ENCODE measurements at places on chromosomes 6 and 20. TPM values are rescaled to one million over a fixed set of nuclear protein-coding genes. Genes with fewer than 3 reads are reported as not detected.
A peak's percentile ranks its signal among the peaks of the same experiment; 100 is the strongest.

The PDE10A gene
- total RNA-seq: not detected

The CD93 gene
- 0.41 TPM for total RNA-seq

The OR12D3 gene
- not detected for total RNA-seq

The NRSN1 gene
- not detected for total RNA-seq

The DLK2 gene
- 0.18 TPM for total RNA-seq

The SLC26A8 gene
- not detected for total RNA-seq

The BFSP1 gene
- total RNA-seq: not detected

The IFNGR1 gene
- 32.7 TPM for total RNA-seq

The SLC17A1 gene
- total RNA-seq: not detected

The CTCFL gene
- not detected for total RNA-seq

The GABRR1 gene
- total RNA-seq: not detected

The EEF1A1 gene
- 16,838 TPM for total RNA-seq

The RNF144B gene
- total RNA-seq: 0.95 TPM

The BLCAP gene
- 36.2 TPM for total RNA-seq

The LGSN gene
- total RNA-seq: not detected

- no peak for DNase-seq
Observed at GRCh38 chr6:55994531-55994930, 119.1 kb upstream of the BMP5 start.

GRCh38 chr6:113405326-113406047 lies 451.7 kb upstream of the MARCKS start:
- no peak for DNase-seq

DNA sequence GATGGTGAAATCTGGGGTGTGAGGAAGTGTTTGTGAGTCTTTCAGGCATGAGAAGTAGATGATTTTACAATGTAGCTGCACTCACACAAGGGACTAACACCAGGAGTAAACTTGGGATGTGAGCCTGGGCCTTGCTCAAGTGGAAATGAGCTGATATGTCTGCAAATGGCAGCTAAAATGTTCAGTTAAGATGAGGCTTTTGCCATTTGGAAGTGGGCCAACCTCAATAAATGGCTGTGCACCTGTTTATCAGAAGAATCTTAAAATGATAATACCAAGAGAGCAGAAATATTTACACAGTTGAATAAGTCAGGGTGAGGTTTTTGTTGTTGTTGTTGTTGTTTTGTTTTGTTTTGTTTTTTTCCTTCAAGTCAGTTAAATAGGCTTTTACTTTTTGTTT lies 25.7 kb upstream of the KLHL31 start:
- DNase-seq: no peak

- no peak for DNase-seq
Observed at GRCh38 chr6:8434727-8435092, 635 bp downstream of the SLC35B3 start.

GRCh38 chr6:142395768-142396231 lies 94.0 kb downstream of the ADGRG6 start:
- DNase-seq: no peak

DNA sequence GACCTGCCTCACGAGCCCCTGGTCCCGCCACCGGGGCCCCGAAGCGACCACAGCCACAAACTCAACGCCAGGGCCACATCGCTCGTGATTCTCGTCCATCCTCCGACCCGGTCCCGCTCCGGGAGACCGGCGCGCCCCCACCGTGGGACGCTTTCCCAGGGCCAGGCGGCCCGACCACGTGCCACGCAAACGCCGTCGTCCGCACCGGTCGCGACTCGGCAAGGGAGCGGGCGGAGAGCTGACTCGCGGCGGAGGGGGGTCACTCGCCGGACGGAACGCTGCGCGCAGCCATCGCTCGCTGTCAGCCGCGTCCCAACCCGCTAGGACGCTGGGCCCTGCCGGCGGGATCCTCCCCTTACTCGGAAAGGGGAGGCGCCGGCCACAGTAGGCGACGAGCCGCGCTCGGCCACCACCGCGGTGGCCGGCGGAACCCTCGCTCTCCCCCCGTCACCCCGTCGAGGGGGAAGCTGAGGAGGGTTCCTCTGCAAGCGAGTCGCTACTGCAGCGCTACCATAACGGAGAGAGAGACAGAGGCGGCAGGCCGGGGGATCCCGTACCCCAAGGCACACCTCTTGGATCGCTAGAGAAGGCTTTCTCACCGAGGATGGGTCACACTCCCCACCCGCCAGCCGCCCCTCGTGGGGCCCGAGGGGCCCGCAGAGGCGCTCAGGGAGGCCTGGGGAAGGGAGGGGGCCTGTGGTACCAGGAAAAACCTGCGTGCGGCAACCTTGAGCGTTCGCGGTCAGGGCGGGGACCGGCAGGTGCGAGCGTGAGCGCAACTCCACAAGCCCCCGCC lies 511.8 kb upstream of the ZNF337 start:
- peak; percentile 55 for DNase-seq

GRCh38 chr6:29619578-29620160 lies 13.3 kb downstream of the GABBR1 start:
- no peak for DNase-seq

DNA sequence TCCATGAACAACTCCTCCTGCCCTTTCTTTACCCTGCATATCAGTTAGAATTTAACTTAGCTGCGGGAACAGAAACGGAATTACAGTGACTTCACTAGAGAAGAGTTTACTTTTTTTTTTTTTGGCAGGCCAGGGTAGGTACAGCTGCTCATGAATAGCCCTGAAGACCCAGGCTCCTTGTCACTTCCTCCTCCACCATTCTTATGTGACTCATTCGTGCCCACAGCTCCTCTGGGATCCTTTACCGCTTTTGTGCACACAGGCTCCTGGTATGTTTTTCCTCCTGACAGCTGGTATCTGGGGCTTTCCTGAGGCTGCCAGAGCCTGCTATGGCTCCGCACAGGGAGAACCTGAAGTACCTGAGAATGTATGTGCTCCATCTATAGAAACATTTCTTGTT lies 3.9 kb upstream of the KCNS1 start:
- no peak for DNase-seq

DNA sequence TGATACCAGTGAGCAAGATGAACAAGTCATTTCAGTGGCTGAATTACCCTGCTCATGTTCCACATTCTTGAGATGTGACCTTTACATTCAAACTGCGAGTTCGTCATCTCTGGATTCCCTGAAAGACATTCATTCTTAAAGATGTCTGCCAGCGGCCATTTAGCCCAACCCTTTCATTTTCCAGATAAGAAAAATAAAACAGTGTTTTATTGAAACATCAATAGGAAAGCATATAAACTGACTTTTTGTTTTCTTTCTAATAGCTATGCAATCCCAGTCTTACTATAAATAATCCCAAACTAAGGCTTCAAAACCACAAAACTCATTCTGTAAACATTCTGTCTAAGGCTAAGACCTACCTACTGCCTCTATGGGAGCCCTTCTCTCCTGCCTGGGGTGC lies 134.0 kb downstream of the SAMD5 start:
- no peak for DNase-seq

DNA sequence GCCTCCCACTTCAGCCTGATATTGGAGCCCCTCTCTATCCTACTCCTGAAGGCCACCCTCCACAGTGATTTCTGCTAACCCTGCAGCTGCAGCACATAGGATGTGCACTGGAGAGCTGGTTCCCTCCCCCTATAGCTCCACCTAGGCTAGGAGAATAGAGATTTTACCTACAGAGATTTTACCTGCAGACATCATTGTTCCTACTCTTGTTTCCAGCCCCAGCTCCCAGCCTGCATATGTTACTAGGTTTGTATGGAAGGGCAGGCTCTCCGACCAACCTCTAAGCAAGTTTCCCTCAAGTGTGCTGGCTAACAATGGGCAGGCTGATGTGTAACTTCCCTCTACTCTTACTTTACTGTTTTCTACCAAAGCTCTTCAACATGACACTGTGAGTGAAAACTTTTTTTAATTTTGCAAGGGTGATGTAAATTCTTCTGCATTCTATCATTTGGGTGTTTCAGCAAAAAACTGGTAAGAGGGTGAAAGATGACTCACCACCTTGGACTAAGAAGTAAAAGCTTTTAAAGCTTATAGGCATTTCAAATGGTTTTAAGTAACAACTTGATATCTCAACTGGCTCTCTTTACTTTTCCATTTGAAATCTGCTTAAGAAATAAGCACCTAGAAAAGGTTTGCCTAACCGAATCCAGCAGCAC lies 106.8 kb downstream of the CDK19 start:
- DNase-seq: no peak

GRCh38 chr6:11622156-11622555 lies 84.6 kb downstream of the TMEM170B start:
- DNase-seq: no peak

DNA sequence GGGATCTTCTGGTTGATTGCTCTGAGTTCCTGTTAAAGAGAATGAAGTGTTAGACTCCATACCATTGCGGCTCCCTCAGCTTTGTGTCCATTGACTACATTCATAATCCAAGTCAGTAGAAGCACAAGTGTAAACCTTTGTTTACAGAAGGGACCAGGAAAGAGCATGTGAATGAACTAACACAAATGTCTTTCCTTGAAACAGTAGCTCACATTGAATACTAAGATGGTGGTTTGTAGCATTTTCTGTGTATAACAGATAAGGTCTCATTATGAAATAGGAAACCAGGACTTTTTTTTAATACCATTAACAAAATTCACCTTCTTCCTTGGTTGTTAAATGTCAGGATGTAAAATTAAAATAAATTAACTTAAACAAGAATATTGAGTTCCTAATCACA lies 8.4 kb downstream of the STXBP5 start:
- DNase-seq: no peak

DNA sequence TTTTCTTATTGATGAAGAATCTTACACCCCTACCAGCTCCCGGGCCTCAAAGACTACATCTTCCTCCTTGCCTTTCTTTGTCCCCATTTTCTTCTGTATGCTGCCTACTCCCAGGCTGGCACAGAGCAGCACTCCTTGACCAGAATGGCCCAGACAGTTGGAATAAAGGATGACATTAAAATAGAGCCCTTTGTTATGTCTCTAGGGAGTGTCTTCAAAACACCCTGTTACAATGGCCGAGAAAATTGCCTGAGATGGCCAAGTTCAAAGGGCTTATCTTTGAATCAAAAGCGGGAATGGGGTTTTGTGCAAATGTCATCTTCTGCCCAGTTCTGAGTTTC lies 79.0 kb upstream of the TBC1D7 start:
- DNase-seq: no peak

GRCh38 chr6:134512981-134513391 lies 195.1 kb upstream of the SGK1 start:
- no peak for DNase-seq

GRCh38 chr20:43840382-43841070 lies 74.1 kb upstream of the TOX2 start:
- DNase-seq: no peak

GRCh38 chr20:48772183-48772976 lies 55.4 kb downstream of the PREX1 start:
- no peak for DNase-seq

GRCh38 chr6:15342114-15342513 lies 96.2 kb downstream of the JARID2 start:
- DNase-seq: no peak

- DNase-seq: no peak
Observed at GRCh38 chr6:118708744-118709143, 57.4 kb upstream of the CEP85L start.

- no peak for DNase-seq
Observed at GRCh38 chr6:131568726-131569125, 4.3 kb upstream of the ARG1 start.

GRCh38 chr6:114158411-114158810 lies 184.4 kb downstream of the HS3ST5 start:
- DNase-seq: no peak

DNA sequence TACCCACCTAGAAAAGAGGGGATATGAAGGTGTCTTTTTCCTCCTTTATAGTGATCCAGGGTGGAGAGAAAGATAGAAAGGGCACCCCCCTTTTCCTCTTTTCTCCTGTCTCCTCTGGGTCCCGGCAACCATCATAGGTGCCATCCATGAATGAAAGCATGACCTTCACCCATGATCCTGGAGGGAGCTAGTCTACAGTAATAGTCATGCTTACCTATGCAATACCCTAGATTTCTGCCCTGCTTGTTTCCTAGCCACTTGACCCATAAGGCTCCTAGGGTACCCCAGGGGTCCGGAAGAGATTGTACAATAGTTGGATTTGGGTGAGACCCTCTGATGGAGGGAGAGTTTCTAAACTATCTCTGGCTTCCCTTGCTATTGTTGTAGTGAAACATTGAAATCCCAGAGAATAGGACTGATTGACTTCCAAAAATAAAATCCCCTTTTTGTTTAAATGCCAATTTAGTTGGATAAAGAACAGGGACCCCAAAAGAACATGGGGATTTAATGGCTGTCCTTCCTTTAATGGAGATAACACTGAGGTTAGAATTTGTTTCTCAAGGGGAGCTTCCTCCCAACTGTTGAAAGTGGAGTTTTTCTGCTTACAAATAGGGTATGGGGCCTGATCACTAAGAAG lies 366.8 kb upstream of the KHDRBS2 start:
- DNase-seq: no peak

- no peak for DNase-seq
Observed at GRCh38 chr6:137903933-137904821, 37.1 kb downstream of the TNFAIP3 start.

DNA sequence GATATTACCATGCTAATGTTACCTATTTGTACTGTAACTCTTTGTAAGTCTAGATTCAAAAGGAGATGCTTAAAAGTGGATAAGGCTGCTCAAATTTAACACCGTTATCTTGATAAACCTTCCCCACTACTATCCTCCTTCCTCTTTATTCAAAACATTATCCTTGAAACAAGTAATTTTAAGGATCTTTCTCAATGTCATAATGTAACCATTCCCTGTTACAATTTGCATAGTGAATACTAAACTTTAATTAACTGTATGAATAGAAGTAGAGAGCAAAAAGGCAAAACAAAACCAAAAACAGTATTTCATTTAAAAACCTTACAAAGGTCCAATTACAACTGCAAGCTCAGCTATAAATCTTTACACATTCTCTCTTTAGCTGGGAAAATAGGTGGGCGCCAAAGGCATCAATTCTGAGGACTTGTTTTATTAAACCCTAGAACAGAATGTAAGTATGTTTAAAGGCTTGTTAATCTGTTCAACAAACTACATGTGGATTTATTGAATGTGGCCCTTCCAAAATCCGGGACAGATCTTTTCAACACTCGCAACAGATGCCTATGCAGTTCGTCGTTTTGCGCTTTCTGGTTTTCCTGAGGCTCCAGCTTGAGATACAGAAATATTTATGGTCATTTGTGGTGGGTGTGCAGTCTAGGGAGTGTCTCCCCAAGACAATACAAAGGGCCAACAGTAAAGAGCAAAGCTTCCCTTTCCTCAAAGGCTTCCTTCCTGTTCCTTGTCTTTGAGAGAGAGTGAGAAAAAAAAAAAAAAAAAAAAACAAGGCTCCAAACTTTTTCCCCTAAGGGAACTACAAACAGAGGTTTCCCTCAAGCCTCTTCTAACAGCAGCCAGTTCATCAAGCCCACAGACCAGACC lies 15.1 kb downstream of the KIF13A start:
- no peak for DNase-seq

DNA sequence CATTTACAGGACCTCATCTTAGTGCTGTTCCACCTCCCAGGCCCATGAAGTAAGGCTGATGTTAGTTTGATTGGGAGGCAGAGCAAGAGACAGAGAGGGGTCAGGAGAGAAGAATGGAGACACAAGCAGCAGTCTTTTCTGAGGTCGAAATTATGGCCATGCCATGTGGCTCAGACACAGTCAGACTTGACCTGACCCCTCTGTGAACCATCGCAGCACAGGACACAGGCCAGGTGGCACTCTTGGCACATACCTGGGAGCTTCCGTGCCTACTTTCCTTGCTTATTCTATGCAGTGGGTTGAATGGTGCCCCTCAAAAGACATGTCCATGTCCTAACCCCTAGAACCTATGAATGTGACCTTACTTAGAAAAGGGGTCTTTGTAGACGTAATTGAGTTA lies 254.9 kb downstream of the MAFB start:
- DNase-seq: no peak

- DNase-seq: no peak
Observed at GRCh38 chr20:5919626-5920544, 30.4 kb downstream of the TRMT6 start.

- no peak for DNase-seq
Observed at GRCh38 chr6:8059129-8059528, 5.1 kb downstream of the BLOC1S5 start.
